ENCODE measurements at places on chromosomes 4 and X.

GRCh38 chr4:80387390-80388283 lies 52.1 kb downstream of the CFAP299 start:
- DNase-seq = no peak

GRCh38 chr4:105504744-105505143 lies 30.9 kb upstream of the PPA2 start:
- no peak for DNase-seq

GRCh38 chrX:22760513-22761057 lies 239.2 kb upstream of the DDX53 start:
- DNase-seq = no peak

DNA sequence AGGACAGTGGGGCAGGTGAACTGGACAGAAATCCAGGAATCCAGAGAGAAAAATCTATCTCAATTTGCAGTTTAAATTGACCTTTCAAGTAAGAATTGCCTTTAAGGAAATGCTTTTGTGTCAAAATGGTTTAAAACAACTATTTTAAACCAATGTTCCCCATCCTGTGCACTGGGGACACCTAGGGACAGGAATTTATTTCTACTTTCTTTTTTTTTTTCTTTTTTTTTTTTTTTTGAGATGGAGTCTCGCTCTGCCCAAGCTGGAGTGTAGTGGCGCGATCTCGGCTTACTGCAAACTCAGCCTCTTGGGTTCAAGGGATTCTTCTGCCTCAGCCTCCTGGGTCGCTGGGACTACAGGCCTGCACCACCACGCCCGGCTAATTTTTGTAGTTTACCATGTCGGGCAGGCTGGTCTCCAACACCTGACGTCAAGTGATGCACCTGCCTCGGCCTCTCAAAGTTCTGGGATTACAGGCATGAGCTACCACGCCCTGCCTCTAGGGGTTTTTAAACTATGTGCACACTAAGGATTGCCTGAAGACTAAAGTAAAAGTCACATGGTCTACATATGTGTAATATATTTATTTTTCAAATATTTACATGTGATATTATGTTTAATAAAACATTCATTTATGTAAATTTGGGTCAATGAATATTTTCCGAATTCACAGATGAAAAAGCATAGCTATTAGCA lies 1213.4 kb downstream of the STIM2 start:
- DNase-seq = no peak

GRCh38 chrX:43949669-43950068 lies 23.5 kb downstream of the NDP start:
- DNase-seq = no peak

GRCh38 chr4:128295255-128295654 lies 7.6 kb upstream of the PGRMC2 start:
- no peak for DNase-seq

- no peak for DNase-seq
Measured at GRCh38 chr4:87541956-87542709, 13.0 kb upstream of the SPARCL1 start.

- no peak for DNase-seq
Measured at GRCh38 chr4:931194-931959, 739 bp downstream of the GAK start.

DNA sequence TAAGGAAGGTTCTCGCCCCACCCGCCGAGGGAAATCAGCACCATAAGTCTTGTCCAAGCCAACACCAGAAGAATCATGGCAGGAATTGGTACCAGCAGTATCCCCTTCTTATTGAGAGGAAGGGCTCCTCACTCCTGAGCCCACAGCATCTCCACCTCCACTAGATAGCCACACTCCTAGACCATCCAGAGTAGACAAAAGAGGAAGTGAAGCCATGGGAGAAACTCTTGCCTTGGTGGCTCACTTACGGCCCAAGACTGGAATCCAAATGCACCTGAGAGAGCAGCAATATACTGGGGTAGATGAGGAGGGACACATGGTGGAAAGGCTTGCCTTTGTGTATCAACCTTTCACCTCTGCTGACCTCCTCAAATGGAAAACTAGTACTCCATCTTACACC lies 255.3 kb upstream of the PRKX start:
- DNase-seq = no peak

GRCh38 chr4:123419885-123420755 lies 23.5 kb downstream of the SPRY1 start:
- DNase-seq = no peak

GRCh38 chrX:1011691-1012283 lies 200.7 kb downstream of the CRLF2 start:
- DNase-seq = no peak

DNA sequence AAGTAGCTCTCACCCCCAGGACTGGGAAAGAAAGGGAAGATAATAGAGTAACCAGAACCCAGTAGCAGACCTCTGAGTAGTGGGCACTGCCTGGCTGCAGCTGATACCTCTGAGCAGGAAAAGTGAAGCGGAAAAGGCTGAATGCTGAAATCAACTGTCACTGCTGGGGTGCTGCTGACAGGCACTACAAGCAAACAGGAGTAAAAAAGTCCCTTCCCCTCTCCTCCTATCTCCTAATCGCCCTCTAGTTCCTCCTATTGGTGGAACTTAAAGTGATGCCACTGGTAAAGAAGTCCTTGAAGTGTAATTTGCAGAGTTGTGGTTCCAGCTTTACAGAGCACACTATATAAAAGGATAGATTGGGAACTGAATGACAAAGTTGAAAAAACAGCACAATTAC lies 32.8 kb upstream of the GLRB start:
- no peak for DNase-seq

- no peak for DNase-seq
Measured at GRCh38 chr4:182367153-182367552, 124.0 kb downstream of the TENM3 start.

DNA sequence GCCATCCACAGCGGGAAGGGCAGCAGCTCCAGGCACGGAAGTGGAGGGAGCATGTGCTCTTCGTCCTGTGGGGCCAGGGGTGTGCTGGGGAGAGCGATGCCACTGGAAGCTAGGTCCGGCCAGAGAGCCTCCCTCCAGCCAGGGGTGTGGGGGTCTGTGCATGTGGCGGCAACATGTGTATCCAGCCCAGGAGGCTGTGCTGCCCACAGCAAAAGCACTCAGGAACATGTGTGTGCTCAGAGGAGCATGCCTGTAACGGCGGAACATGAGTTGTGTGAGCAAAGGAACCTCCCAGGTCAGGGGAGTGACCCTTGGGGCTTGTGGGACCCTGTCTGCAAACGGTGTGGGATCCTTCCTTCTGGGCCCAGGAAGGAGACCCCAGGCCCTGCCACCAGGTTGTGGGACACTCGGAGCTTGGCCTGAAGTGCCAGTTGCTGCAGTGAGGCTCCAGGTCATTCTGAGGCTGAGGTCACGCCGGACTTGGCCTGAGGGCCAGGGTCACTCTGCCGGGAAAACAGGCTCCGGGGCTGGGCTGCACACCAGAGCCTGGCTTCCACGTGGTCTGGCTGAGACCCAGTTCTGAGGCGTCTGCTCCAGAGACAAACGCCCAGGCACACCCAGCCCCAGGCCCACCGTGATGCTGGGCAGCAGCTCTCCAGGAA lies 37.2 kb downstream of the CPLX1 start:
- DNase-seq = no peak

DNA sequence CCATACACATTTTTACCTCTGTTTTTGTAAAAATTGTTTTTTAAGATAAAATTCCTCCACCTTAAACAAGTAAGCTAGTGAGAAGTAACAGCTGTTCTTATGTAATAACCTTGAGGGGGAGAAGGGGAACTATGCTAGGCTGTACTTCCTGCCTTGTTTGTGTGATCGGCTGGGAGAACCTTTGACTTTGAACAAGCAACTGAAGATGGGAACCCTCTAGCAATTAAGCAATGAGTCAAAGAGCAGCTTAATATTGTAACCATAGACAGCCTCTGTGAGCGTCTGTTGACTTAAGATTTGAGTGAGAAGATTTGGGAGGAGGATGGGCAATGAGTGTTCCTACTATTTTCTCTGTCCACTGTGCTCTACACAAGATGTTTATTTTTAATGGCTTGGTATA lies 135.1 kb downstream of the SCLT1 start:
- no peak for DNase-seq

GRCh38 chr4:111775556-111776297 lies 369.5 kb upstream of the FAM241A start:
- DNase-seq = no peak

DNA sequence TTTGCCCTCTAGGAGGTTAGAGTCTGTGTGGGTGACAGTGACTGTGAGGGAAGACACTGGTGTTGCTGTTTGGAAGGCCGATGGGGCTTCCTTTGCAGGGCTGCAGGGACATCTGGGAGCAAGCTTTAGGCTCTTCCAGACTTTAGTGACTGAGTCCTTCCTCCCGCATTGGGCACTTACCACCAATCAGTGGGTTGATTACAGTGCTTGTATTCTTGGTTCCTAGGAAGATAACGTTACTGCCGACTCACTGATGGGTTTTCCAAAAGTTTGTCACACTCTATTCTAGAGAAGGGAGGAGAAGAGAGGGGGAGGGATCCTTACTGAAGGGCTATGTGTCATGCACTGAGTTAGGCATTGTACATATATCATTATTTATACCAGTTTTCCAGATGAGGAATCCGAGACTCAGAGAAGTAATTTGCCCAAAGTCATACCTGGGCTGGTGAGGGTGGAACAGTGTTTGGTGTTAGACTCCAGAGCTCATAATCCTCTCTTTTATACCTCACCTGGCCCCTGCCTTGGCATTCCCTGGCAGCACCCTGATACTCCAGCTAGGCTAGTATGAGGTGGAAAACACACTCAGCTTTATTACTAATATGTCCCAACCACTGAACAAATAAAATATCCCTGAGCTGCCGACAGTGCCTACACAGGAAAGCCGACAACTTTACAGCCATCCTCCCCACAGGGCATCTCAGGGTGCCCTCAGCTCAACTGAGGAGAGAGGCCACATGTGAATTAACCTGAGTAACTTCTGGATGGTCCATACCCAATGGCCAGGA lies 3.8 kb downstream of the CHST7 start:
- no peak for DNase-seq

GRCh38 chrX:132015875-132016274 lies 7.2 kb upstream of the STK26 start:
- no peak for DNase-seq

- no peak for DNase-seq
Measured at GRCh38 chr4:175708739-175709138, 103.3 kb downstream of the GPM6A start.

Data from esophagus squamous epithelium (tissue), 5 donors.